ENCODE measurements at places on chromosomes 5 and 9.

DNA sequence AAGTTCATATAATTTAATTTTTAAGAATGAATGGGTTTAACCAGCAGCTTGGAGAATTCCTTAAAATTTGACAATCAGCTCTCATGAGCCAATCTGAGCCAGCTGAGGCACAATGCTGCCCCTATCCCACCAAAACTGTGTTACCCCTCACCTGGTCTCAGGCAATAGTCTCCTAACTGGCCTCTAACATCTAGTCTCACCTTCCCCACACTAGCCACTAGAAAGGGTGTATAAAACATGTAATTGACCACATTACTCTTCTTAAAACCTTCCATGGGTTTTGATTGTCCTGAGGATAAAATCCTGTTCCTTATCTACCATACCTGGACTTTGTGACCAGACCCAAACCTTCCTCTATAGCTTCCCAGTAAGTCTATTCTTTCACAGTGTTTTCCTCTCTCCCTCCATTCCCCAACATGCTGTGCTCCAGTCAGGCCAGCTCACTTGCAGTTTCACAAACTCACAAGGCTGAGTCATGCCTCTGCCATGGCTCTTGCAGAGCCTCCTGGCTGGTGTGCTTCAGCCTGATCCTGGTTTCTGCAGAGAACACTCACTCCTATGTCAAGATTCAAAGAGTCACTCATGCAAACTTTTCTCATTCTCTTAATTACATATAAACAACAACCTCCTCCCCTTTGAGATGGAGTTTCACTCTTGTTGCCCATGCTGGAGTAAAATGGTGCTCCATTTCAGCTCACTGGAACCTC lies 16.0 kb upstream of the ZCCHC7 start:
- DNase-seq = peak; percentile 81

DNA sequence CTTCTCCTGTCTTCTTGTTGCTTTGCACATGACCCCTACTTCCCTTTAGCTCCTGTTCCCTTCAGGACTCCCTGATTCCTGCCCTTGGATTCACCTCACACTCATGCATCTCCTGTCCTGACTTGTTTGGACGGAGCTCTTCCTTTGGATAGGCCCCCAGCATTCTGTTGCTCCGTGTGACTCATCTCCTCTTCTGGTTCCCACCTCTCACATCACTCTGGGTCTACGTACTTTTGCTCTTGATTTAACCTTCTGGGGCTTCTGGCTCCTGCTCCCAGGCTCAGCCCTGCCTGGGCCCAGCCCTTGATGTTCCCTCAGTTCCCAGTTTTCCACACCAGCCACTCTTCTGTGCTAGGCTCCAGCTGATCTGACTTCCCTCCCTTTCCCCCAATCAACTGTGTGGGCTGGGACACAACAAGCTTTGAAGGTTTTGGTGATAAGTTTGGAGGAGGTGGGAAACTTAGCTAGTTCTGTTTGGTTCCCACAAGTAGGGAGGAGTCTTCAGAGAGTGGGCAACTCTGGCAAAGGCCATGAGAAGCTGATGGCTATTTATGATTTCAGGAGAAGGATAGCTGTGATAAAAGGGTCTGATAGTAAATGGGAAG lies 331.5 kb downstream of the ARHGEF28 start:
- DNase-seq = no peak

- DNase-seq = no peak
Observed at GRCh38 chr5:873328-873727, 19.3 kb downstream of the BRD9 start.

GRCh38 chr9:13467157-13467556 lies 187.7 kb upstream of the MPDZ start:
- DNase-seq = no peak

- peak; percentile 75 for DNase-seq
Observed at GRCh38 chr5:127076315-127077129, 3.2 kb upstream of the C5orf63 start.
